ENCODE measurements at places on chromosomes 2 and 18.

GRCh38 chr2:7887441-7887840 is 794.4 kb upstream of the ID2 start:
- no peak overlapping the region for H3K4me3 ChIP-seq
- DNase-seq = no peak
- no peaks in the 10 kb centered on the region for H3K4me1 ChIP-seq

GRCh38 chr2:199581935-199582360 is 124.2 kb upstream of the SATB2 start:
- no peaks in the 10 kb centered on the region for H3K4me1 ChIP-seq
- no peak overlapping the region for H3K4me3 ChIP-seq
- H3K36me3 ChIP-seq = no peaks in the 10 kb centered on the region

DNA sequence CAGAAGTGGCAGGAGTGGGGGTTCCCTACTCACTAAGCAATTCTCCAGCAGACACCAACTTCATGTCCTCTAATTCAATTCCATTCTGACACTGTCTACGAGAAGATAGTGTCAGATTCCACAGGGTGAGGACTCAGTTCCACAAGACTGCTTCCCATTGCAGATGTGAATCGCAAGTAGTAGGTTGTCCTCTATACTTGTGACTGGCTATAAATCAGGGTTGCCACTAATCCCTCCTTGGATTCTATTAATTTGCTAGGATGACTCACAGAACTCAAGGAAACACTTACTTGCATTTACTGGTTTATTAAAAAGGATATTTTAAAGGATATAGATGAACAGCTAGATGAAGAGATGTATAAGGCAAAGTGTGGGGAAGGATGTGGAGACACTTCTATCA is 184.1 kb upstream of the ACVR2A start:
- H3K4me3 ChIP-seq = no peak overlapping the region
- no peaks in the 10 kb centered on the region for H3K27me3 ChIP-seq
- no peak for DNase-seq
- no peak overlapping the region for H3K27ac ChIP-seq

DNA sequence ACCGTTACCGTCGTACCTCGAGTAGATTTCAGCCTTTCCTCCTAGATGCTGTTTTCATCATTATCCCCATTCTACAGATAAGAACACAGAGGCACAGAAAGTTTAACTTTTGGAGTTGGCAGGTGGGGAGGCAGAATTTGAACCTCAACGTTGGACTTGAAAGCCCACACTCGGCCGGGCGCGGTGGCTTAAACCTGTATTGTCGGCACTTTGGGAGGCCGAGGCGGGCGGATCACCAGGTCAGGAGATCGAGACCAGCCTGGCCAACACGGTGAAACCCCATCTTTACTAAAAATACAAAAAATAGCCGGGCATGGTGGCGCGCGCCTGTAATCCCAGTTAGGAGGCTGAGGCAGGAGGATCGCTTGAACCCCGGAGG is 11.5 kb downstream of the CATIP start:
- H3K4me1 ChIP-seq = peaks cover 13% of the 10 kb centered on the region
- H3K27me3 ChIP-seq = no peaks in the 10 kb centered on the region
- no peak for DNase-seq

- H3K27ac ChIP-seq = no peak overlapping the region
- H3K36me3 ChIP-seq = no peaks in the 10 kb centered on the region
- no peaks in the 10 kb centered on the region for H3K4me1 ChIP-seq
- H3K27me3 ChIP-seq = no peaks in the 10 kb centered on the region
Measured at GRCh38 chr2:238940806-238941205, 92.9 kb downstream of the TWIST2 start.

DNA sequence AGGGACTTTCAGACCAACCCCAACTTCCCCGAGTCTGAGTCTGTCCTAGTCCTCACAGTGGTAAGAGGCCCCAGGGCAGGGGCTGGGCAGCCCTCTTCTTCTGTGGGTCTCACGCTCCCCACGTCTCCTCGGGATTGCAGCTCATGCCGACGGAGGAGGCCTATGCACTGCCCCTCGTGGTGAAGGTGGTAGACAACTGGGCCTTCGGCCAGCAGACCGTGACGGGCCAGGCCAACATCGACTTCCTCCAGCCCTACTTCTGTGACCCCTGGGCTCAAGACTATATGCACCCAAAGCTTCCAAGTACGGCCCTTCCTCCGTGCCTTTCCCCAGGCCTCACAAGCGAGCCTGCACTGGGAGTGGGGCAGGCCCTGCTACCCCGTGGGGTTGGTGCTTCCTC is 44.3 kb downstream of the LMAN2L start:
- no peak overlapping the region for H3K4me3 ChIP-seq
- H3K27me3 ChIP-seq = no peaks in the 10 kb centered on the region
- H3K4me1 ChIP-seq = no peaks in the 10 kb centered on the region
- no peak for DNase-seq
- no peak overlapping the region for H3K27ac ChIP-seq

GRCh38 chr2:26162963-26163362 is 9.9 kb upstream of the GAREM2 start:
- DNase-seq = no peak
- H3K27me3 ChIP-seq = no peaks in the 10 kb centered on the region
- no peaks in the 10 kb centered on the region for H3K36me3 ChIP-seq
- no peak overlapping the region for H3K27ac ChIP-seq
- no peaks in the 10 kb centered on the region for H3K4me1 ChIP-seq

DNA sequence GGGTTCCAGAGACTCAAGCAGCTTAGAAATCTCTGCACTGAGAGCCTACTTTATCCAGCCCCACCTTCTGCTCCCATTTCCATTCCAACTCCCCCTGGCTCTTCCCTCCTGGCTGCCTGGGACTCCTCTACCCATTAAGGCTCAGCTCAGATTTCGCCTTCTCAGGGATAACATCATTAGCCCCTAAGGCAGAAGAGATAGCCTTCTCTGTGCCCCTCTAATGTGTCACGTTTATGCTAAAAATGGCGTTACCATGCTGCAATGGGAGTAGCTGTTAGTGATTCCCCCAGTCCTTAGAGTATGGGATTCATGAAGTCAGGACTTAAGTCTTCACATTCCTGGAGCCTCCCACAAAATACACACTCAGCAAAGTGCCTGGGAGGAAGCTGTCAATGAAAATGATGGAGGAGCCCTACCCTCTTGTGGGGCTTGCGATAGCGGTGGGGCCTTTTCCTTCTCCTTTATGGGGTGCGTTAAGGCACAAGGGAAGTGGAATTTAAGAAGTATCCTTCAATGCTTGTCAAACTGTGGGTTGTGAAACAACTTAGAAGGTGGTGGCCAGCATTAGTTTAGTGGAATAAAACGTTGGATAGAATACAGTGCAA is 144.7 kb upstream of the COPS8 start:
- no peak for DNase-seq
- no peaks in the 10 kb centered on the region for H3K27me3 ChIP-seq
- no peak overlapping the region for H3K4me3 ChIP-seq
- H3K27ac ChIP-seq = no peak overlapping the region
- no peaks in the 10 kb centered on the region for H3K36me3 ChIP-seq
- H3K4me1 ChIP-seq = no peaks in the 10 kb centered on the region

DNA sequence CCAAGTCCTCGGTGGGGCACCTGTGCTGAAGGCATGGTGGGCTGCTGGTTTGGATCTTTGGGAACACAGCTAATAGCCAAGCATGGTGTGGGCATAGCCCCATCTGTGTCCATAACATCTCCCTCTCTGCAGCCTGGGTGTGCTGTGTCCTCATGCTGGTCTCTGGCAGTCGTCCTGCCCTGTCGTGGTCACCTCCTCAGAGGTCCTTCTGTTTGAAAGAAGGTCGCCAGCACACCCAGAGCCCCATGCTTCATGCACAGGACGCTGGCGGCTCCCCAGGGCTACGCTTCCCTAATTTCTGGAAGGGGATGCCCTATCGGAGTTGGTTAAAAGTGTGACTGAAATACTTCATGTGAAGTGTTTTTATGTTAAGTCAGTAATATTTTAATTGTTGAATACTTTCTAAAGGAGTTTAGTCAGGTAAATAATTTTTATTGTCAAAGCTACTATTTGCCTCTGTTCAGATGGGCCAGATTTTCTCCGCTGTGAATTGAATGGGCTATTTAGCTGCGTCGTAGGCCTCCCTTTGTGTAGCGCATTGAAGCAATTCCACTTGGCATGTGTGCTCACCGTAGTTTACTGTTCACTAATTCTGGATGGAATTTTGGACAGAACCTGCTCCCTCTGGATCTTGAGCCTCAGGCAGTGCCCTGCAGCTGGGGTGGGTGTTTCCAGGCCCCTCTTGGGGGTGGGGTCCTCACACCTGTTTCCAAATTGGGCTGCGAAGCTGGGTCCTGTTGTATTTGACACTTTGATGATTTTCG is 81.9 kb downstream of the WDSUB1 start:
- H3K4me3 ChIP-seq = no peak overlapping the region
- H3K27me3 ChIP-seq = no peaks in the 10 kb centered on the region
- no peak for DNase-seq
- H3K27ac ChIP-seq = no peak overlapping the region
- H3K4me1 ChIP-seq = peaks cover 19% of the 10 kb centered on the region

DNA sequence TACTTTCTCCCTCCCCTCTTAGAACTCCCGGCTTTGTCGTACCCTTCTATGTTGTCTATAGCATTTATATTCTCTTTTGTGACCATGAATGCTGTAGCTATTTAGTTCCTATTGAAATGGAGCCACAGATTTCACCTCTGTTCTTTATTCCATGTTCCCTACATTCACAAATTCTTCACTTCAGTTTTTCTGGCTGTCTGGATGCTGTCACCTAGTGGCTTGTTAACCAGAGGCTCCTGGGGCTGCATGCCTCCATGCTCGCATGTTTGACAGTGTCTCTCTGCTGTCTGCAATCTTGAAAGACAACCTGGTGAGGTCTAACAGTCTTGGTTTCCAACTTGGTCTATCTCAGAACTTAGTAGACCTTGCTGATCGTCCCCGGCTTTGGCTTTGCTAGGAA is 48.2 kb downstream of the CFAP221 start:
- no peaks in the 10 kb centered on the region for H3K36me3 ChIP-seq
- no peak overlapping the region for H3K27ac ChIP-seq
- no peak overlapping the region for H3K4me3 ChIP-seq
- DNase-seq = no peak

GRCh38 chr18:38301621-38302020 is 736.0 kb upstream of the CELF4 start:
- no peaks in the 10 kb centered on the region for H3K36me3 ChIP-seq
- no peaks in the 10 kb centered on the region for H3K4me1 ChIP-seq
- H3K4me3 ChIP-seq = no peak overlapping the region

DNA sequence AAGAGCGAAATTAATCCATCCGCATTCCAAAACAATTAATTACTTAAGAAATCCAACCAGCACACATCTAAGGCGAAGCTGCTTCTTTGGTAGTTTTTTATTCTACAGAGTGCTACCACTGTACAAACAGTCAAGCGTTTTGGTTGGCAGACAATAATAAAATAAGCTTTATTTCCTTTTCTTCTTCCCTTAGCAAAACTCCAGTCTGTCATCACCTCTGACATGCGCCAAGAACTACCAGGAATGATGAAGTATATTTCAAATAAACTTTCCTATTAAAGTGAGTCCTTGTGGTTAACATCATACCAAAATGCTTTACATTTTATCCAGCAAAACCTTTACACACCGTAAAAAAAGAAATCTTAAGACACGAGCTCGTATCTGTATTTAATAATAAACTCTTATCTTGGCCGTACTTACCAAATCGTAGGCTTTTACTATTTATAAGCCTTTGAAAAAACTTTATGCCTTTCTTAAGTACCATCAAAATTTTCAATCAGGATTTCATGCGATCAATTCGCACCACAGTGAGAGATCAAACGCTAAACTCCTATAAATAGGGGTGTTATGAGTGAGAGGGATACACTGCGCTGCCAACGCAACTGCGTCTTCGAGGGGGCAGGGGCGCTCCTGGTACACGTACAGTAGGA is 1.3 kb downstream of the ATL2 start:
- DNase-seq = peak; percentile 72
- H3K27me3 ChIP-seq = no peaks in the 10 kb centered on the region
- H3K36me3 ChIP-seq = no peaks in the 10 kb centered on the region
- peak overlapping the region; percentile 77 for H3K27ac ChIP-seq
- peak overlapping the region; percentile 90 for H3K4me3 ChIP-seq
- peaks cover 59% of the 10 kb centered on the region for H3K4me1 ChIP-seq

GRCh38 chr2:207506426-207506825 is 23.3 kb upstream of the CREB1 start:
- peaks cover 3% of the 10 kb centered on the region for H3K36me3 ChIP-seq
- no peak for DNase-seq
- peak overlapping the region; percentile 86 for H3K27ac ChIP-seq
- no peaks in the 10 kb centered on the region for H3K27me3 ChIP-seq
- peaks cover 39% of the 10 kb centered on the region for H3K4me1 ChIP-seq

GRCh38 chr2:240638512-240639160 is 13.4 kb downstream of the GPR35 start:
- no peak overlapping the region for H3K27ac ChIP-seq
- no peak for DNase-seq
- H3K36me3 ChIP-seq = no peaks in the 10 kb centered on the region
- H3K4me3 ChIP-seq = no peak overlapping the region
- H3K27me3 ChIP-seq = no peaks in the 10 kb centered on the region

GRCh38 chr2:237157780-237158102 is 72.1 kb downstream of the COPS8 start:
- no peaks in the 10 kb centered on the region for H3K36me3 ChIP-seq
- no peak overlapping the region for H3K4me3 ChIP-seq
- no peaks in the 10 kb centered on the region for H3K27me3 ChIP-seq
- no peak for DNase-seq
- peaks cover 30% of the 10 kb centered on the region for H3K4me1 ChIP-seq
- no peak overlapping the region for H3K27ac ChIP-seq

DNA sequence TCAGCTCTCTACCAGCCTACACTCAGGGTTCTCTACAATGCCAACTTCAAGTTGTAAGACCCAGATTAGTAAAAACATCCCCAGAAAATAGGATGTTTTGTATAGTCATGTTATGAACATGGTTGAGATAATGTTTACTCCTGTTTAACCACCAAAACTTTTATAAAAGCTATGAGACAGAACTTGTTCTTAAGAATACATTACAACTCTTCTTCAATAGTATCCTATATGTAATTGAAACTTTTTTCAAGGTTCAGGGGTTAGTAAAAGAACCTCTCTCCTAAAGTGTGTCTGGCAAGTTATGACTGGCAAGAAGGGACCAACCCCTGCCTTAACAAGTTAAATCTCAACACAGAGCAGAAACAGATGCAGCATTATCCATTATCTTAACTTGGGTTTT is 118.8 kb upstream of the STK17B start:
- H3K4me3 ChIP-seq = no peak overlapping the region
- DNase-seq = no peak
- no peaks in the 10 kb centered on the region for H3K27me3 ChIP-seq
- peaks cover 58% of the 10 kb centered on the region for H3K4me1 ChIP-seq
- H3K27ac ChIP-seq = no peak overlapping the region
- H3K36me3 ChIP-seq = no peaks in the 10 kb centered on the region

- H3K27ac ChIP-seq = no peak overlapping the region
- no peaks in the 10 kb centered on the region for H3K27me3 ChIP-seq
- no peak for DNase-seq
- no peak overlapping the region for H3K4me3 ChIP-seq
- H3K36me3 ChIP-seq = no peaks in the 10 kb centered on the region
- H3K4me1 ChIP-seq = no peaks in the 10 kb centered on the region
Measured at GRCh38 chr2:37421686-37422085, 77.3 kb downstream of the QPCT start.

GRCh38 chr2:181672255-181673008 is 7.9 kb downstream of the NEUROD1 start:
- no peak overlapping the region for H3K27ac ChIP-seq
- H3K36me3 ChIP-seq = no peaks in the 10 kb centered on the region
- no peak overlapping the region for H3K4me3 ChIP-seq
- peaks cover 38% of the 10 kb centered on the region for H3K27me3 ChIP-seq

GRCh38 chr2:149901231-149901859 is 313.8 kb upstream of the MMADHC start:
- no peak overlapping the region for H3K4me3 ChIP-seq
- H3K36me3 ChIP-seq = no peaks in the 10 kb centered on the region
- no peaks in the 10 kb centered on the region for H3K4me1 ChIP-seq
- H3K27ac ChIP-seq = no peak overlapping the region
